ENCODE measurements at places on chromosomes 12 and 14.

DNA sequence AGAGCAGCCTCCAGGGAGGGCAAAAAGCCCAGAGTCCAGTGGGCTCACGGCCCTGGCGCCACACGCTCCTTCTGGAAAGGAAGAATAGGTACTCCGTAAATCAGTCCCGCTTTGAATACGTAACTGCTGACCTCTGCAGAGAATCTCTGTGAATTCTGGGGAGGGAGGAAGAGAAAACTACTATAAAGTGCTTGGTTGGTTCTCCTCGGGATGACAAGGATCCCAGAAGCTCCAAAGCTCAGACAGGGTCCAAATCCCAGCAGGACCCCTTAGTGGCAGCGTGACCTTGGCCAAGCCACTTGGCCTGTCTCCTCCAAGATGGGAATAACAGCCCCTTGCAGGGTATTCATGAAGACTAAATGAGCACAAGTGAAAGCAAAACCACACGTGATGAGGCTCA, 31.7 kb downstream of the ANO2 start:
- DNase-seq, result no peak

DNA sequence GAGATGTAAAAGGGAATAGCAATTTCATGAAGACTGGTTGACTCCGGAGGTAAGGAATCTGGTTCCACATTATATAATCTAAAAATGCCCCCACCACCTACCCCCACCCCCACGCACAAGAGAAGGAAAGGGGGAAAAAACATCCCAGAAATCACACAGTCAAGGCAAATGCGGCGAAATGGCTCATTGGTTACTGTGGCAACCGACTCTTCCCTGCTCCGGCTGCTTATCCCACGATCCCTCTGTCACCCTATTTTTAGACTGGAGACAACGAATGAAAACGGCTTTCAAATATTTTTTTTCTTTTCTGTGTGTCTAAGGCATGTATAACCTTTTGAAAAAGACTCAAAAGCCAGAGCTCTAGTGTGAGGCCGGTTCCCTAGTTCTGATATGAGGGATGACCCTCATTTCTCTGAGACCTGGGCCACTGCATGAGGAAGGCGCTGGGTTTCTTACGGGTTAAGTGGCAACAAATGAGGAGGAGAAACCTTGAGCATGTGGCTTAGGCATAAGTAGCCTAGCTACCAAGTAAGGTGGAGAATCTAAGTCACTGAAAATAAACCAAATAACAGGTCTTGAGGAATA, 148.3 kb upstream of the GRIN2B start:
- no peak for DNase-seq

DNA sequence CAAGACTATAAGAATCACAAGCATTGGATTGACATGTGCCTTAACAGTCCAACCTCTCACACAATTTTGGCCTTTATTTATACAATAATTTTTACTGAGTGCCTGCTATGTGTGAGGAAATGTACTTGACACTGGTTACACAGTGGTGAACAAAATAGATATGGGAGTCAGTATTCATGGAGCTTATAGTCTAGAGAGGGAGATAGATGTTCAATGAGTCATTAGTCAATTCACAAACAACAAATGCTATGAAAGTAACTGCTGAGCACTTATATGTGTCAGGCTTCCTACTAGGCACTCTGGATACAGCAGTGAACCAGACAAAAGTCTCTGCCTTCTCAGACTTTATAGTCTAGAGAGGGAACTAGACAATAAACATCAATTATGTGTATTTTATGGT, 3.7 kb downstream of the CFAP54 start:
- DNase-seq, result no peak

- DNase-seq, result no peak
Measured at GRCh38 chr12:6268484-6269157, 41.9 kb upstream of the PLEKHG6 start.

DNA sequence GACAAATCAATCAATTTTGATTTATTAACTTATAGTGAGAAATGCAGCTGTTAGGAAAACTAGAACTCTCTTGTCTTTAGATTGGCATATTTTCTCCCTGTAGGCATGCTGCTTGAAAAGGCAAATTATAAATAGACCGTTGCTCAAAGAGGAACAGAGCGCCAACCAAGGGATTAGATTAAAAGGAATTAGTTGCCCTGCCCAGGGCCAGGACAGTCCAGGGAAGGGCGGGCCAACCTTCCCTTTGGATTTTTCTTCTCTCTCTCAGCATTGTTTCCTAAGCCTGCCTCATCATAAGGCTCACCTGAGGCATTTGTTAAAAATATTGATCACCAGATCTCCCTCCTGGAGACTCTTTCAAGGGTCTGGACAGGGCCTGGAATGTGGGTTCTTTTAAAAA, 8.6 kb downstream of the CIPC start:
- no peak for DNase-seq
